Right cardiac atrium (tissue), 5 donors: ENCODE measurements at places on chromosomes 7 and 10. TPM values are rescaled to one million over a fixed set of nuclear protein-coding genes. Genes with fewer than 3 reads are reported as not detected.
A peak's percentile ranks its signal among the peaks of the same experiment; 100 is the strongest.

DNA sequence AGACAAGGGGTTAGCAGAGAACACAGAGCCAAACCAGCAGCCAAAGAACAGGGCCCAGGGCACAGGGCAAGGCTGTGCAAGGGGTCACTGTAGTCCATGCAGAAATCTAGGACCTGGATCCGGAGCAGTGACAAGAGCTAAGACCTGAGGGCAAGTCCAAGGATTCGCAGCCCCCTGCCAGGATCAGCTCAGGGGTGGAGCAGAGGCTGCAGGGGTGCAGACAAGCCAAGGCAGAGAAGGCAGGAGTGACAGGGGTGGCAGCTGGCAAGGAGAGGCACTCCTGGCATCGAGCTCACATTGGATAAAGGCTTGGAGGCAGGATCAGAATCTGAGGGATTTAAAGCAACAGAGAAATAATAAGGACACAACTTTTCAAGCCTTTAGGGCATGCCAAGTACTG is 80.7 kb upstream of the NANOS1 start:
- DNase-seq, result no peak

DNA sequence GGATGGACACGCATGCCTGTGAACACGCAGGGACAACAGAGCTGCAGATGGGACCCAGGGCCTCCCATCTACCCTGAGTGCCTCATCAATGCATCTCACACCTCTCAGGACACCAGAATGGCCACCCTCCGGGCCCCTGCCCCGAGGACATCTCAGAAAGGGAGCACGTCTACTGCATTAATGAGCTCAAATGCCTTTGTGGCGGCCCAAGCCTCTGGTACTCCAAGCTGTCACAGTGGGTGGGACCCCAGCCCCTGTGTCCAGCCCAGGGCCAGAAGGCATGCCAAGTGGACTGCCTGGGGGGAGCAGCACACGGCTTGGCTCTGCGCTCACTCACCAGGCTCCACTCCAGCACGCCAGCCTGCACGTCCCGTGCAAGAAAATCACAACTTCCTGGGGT is 52.0 kb downstream of the TCERG1L start:
- no peak for DNase-seq

GRCh38 chr10:48627984-48628609 is 23.2 kb upstream of the ARHGAP22 start:
- DNase-seq, result no peak

GRCh38 chr7:133355822-133356221 is 102.9 kb downstream of the EXOC4 start:
- no peak for DNase-seq

DNA sequence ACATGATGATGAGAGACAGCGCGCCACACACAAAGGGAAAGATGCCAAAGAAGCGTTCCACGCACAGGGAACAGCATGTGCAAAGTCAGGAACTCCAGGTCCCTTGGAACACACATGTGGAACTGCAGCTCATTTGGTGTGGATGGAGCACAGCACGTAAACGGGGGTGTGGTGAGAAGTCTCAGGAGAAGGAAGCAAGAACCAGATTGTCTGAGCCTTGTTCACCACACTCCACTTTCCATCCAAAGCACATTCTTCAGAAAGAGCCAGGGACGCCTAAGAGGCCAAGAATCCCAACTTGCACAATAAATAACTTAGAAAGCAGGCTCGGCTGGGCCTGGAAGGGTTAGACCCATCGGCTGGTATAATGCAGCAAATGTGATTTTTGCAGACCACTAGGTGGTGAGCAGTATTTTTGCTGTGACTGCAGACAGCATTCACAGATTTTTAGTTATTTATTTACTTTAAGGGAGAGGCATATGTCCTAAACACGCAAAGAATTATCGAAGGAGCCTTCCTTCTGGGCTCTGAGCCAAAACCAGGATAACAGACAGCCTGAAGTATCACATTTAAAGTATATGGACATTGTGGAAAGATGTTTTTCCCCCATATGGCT is 27.9 kb upstream of the ASCC1 start:
- DNase-seq, result peak; percentile 68

DNA sequence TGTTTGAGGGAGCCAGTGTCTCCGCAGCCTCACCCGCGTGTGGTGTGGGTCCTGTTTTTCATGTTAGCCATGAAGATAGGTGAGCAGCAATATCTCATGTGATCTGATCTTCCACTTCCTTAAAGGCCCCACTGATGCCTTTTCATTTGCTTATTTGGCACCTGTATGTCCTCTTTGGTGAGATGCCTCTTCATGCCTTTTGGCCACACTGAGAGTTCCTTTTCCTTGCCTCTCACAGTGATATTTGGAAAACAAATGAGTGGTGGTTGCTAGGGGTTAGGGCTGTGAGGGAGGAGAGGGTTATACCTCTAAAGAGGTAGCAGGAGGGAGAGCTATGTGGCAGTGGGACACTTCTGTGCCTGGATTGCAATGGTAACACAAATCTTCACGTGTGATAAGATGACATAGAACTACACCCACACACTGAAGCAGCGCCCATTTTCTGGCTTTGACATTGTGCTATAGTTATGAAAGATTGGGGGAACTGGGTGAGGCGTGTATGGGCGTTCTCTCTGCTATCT is 90.4 kb upstream of the TNS3 start:
- DNase-seq, result no peak

GRCh38 chr10:46017733-46018132 is 12.7 kb downstream of the NCOA4 start:
- no peak for DNase-seq

- peak; percentile 43 for DNase-seq
Measured at GRCh38 chr7:98816241-98816640, 53.6 kb downstream of the TMEM130 start.

- DNase-seq, result no peak
Measured at GRCh38 chr10:93068411-93069244, 5.1 kb upstream of the CYP26A1 start.

- no peak for DNase-seq
Measured at GRCh38 chr7:53789741-53790140, 752.4 kb upstream of the VSTM2A start.

DNA sequence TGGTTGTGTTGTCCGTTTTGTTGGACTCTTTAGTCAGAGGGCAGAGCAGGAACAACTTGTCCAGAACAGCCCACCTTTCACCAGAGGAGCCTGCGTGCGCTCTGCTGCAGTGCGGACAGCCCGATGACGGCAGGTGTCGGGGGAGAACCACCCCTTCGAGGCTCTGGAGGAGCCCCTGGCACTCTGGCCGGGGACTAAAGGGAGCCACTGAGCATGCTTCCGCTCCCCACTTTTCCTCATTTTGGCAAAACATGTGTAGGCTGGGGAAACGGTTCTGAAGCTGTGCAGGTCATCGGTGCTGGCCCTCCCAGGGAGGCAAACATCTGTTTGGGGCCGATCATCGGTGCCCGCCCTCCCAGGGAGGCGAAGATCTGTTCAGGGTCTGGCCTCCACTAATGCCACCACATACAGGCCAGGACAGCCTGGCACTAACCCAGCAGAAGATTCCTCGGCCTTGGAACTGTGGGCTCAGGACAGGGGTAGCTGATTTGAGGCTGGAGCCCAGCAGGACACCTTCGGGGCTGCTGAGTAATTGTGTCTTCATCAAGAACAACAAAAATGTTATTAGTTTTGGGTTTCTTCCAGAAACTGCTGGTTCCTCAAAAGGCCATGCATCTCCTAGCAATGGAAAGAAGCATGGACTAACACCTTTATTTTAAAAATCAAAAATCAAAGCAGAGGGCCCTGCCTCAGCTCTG is 124.4 kb upstream of the TCERG1L start:
- peak; percentile 19 for DNase-seq

DNA sequence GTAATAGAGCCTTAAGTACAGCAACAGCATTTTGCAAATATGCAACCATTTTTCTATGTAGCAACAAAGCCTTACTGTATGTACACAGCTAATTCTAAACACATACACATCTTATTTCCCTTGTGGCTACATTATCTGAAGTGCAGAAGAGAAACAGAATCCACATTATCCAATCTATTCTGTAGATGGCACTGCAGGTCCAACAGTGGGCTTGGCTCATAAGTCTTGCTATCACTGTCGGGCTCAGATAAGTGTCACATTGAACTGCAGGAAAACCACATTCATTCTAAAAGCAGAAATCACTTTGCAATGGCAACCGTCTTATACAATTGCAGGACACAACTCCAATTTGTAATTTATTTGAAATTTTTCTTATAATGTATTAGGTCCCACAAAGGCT is 109.8 kb upstream of the NOBOX start:
- no peak for DNase-seq

DNA sequence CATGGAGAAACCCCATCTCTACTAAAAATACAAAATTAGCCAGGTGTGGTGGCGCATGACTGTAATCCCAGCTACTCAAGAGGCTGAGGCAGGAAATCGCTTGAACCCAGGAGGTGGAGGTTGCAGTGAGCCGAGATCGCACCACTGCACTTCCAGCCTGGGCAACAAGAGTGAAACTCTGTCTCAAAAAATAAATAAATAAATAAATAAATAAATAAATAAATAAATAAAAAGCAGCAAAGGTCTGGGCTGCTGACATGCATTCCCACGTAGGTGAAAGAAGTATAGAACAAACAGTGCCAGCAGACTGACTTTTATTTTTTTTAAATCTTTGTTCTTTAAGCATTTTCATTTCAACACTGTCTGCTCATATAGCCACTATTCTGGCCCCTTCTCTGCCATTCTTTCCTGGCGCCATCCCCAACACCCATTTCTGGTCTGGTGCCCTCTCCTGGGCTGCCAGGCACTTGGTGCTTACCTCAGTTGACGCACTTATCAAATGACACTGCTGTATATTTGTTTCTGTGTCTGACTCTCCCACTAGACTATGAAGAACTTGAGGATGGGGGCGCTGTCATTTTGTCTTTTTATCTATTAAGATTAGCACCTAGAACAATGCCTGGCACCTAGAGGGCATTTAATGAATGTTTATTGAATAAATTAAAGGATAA is 15.6 kb downstream of the FAM107B start:
- DNase-seq, result no peak

GRCh38 chr7:43484678-43485395 is 98.1 kb upstream of the STK17A start:
- DNase-seq, result no peak

DNA sequence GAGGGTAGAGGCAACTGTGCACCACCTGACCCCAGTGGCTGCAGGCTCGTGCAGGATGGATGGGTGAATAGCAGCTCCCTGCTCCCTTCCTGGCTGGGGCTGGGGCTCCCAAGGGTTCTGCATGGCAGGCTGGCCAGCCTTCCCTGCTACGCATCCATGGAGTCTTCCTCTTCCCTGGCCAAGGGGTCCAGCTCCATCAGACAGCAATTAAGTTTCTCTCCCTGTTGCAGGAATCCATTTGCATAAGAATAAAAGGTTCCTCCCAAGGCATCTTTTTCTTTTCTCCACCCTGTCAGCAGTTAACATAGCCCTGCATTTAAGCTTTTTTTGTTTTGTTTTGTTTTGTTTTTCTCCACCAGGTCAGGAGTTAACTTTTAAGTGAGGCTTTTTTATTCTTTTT is 10.0 kb upstream of the CPA2 start:
- no peak for DNase-seq

Gene BTAF1
- 15.8 TPM for total RNA-seq

DNA sequence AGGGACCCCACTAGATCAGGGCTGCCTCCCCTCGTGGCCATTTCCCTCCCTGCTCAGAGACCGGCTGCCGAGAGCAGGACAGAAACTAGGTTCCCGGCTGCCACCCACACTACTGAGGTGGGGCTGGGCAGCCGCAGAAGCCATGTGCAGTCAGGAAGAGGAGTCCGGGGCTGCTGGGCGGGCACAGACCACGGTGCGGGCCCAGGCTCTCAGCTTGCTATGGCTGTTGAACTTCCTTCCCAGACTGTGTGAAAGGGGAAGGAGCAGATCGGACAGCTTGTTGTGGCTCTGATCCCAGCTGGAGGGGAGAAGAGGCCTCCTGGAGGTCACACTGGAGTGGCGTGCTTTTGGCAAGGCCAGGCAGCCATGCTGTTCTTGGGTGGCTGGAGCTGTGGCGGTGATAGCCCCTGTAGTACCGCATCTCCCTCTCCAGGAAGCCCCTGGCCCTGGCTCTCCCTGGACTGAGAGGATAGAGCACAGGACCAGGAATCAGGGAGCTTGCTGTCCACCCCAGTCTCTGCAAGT is 56.8 kb downstream of the HK1 start:
- peak; percentile 76 for DNase-seq

- no peak for DNase-seq
Measured at GRCh38 chr10:59857049-59857448, 49.3 kb downstream of the CCDC6 start.

Gene WNT16
- total RNA-seq, result not detected

DNA sequence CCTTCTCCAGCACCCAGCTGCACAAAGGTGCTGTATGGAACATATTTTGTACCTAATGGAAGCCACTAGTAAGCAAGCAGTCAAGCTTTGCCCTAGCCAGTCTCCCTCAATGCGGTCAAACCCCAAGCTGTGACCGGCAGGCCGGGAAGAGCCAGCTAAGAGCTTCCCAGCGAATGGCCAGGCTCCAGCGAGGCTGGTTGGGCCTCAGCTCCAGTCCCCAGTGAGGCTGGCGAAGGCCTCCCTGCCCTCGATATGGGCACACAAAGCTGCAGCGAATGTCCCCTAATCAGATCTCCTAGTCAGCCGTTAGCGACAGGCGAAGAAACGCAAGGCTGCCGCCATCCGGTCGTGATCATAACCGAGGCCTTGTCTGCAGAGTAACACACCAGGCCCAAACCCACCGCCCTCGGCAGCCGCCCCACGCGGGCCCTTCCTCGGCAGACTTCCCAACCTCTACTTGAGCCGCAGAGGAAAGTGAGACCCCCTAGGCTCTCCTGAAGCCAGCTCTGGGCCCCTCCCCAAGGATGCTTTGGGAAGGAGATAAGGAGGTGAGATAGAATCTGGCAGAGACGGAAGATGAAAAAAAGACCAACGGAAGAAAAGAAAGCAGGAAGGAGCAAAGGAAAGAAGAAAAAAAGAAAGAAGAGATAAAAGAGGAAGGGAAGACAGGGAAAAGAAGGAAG is 3.1 kb upstream of the HOXA9 start:
- DNase-seq, result peak; percentile 13

DNA sequence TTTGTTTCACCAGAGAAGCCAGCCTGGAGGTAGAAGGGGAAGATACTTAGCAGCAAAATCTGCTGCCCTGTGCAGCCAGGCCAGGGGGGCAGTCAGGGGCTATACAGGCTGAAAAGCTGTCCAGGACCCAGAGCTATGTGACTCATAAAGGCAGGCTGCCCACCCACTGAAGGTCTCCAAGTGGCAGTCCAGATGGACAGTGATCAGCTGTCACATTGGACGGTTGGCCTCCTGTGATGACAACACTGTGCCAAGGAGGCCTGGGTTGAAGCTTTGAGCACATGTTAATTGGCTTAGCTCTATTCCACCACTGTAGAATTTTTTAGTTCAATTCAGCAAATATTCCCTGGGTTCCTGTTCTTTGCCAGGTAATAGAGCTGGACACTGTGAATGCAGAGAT is 577.3 kb upstream of the GALNT17 start:
- no peak for DNase-seq

Gene ZNF92
- total RNA-seq, result 4.1 TPM

Gene NKX2-3
- not detected for total RNA-seq

Gene NOS3
- total RNA-seq, result 21.4 TPM
